Activated CD4-positive, CD25-positive, alpha-beta regulatory T cell (primary cell): ENCODE measurements at places on chromosomes 3 and 15.

DNA sequence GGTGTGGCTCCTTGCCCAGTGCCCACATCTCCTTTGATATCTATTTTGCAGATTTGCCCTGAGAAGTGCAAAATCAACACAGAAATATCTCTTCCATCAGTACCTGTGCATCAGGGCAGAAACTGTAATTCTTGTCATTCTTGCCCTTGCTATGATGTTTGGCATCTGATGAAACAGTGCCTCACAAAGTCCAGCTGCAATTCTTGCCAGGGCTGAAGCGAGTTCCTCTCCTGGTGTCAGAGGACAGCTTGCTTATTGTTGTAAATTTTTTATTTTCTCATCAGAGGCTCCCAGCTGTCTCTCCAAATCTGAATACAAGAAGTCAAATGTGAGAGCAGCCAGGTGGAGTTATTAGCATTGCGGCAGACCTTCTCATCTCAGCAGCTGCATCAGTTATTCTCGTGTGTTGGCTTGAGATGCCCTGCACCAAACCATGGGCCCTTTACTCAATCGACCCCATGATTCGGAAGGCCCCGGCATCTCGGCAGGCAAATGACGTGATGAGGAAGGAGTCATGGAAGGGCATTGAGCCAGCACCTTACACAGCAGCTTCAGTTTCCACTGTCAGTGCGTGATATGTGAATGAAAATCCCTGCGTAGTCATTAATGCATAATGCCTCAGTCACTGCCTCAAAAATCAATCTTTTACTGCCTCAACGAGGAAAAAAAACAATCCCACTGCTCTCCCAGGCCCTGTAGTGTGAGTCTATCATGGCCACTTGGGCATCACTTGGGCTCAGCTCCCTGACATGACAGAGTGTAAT is 93.4 kb downstream of the CCNL1 start:
- DNase-seq: no peak

DNA sequence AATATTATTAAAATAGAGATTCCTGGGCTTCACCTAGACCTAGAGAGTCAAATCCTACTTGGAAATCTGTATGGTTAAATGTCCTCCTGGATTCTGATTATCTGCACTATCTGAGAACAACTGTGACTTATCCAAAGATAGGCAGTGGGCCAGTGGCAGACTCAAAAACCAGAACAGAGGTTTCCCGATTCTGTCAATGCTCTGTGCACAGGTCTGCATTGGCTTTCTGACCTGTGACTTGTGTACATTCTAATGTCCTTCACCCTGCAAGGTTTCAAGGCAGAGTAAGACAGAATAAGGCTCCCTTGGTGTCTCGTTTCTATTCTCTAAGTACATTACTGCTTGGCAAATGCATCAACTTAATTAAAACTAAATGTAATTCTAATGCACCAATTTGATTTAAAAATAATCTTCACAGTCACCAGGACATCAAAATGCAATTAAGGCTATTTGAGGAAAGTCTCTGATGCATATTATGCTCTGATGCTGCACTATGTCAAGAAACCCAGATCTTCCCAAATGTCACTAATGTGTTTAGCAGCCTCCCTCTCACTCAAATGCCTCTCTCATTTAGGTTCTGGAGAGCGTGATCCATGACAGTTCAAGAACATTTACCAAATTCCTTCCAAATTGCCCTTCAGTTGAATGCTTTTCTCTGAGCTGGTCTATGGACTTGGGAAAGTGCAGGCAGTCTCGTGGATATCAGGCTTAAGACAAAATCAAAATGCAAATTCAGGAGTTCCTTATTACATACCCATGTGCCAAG is 140.1 kb downstream of the STAC start:
- DNase-seq: no peak

GRCh38 chr15:68603951-68604350 is 25.2 kb downstream of the CORO2B start:
- no peak for DNase-seq

- DNase-seq: peak; percentile 70
These were observed 4.3 kb downstream of the DAZL start for GRCh38 chr3:16600780-16601536.

DNA sequence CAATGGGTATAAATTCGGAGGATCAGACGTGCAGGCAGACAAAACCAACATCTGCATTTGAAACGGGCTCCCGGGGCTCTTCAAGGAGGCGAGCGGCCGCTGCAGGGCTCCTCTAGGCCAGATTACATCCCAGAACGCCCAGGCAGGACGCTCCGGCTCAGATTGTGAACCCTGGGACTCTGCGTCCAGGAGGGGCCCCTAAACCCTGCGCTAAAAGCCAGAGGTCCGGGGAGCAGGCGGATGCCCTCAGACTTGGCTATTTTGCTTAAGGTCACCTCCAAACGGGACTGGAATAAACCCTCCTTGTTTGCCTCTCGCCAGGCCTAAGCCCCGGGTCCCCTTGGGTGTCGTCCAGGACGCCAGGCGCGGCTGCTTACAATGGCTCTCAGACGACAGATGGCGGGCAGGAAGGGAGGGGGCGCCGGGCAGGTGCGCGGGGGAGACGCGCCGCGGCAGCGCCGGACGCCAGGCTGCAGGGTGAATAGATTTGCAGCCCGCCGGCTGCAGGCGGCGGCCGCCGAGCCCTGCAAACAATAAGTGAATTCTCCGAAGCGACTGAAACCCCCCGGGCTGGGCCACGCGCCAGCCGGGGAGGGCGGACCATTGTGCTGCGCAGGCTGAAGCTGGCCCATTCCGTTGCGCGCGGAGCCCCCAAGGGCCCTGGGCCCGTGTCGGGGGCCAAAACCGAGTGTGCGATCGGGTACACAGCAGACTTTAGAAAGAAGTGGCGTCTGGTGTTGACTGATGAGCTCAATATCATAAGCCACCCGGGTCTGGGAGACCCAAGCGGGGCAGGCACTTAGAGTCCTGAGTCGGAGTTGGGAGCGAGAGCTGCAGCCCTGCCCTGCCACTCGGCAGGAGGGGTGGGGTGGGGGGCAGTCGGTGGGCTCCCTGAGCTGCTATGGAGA is 32.3 kb upstream of the AMOTL2 start:
- no peak for DNase-seq

DNA sequence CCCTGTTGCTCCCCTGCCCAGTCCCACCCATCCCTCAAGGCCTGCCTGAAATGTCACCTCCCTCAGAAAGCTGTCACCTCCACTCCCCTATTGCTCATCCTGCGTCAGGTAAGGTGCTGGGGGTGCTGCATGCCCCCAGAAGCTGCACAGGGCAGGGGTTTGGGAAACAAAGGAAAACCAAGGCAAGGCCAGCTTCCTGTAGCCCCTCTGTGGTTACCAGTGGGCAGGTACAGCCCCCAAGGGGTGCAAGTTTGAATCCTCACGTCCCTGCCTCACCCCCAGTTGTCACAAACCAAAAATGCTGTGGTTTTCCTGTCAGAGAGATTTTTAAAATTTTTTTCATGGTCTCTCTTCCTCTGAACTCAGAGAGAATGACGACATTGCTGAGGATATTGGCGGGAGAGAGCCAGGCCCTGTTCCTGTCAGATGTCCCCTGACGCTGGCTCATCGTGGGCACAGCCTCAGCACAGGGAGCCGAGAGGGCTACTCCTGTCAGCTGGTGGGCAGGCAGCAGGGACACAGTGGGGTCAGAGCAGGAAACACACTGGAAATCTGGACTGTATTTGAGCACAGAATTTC is 27.0 kb downstream of the PSTPIP1 start:
- DNase-seq: no peak

- no peak for DNase-seq
These were observed 67.4 kb downstream of the NUP210 start for GRCh38 chr3:13352621-13353131.

- no peak for DNase-seq
These were observed 10.5 kb downstream of the DCUN1D1 start for GRCh38 chr3:182969853-182970252.

GRCh38 chr15:63134245-63134985 is 12.8 kb downstream of the LACTB start:
- no peak for DNase-seq

DNA sequence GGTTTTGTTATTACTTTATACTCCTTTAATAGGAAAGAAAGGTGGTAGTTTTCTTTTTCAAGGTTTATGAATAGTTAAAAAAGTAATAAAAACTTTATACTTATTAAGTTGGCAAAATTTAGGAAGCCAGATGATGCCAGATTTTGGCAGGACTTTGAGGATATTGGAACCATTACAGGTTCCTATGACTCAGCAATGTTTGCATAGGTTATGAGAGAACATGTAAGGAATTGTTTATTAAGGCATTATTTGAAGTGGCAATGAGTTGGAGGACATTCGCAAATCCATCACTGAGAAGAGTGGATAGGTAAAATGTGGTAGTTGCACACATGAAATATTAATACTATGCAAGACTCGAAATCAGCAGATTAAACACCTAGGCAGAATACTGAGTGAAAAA is 29.9 kb downstream of the CDAN1 start:
- no peak for DNase-seq

DNA sequence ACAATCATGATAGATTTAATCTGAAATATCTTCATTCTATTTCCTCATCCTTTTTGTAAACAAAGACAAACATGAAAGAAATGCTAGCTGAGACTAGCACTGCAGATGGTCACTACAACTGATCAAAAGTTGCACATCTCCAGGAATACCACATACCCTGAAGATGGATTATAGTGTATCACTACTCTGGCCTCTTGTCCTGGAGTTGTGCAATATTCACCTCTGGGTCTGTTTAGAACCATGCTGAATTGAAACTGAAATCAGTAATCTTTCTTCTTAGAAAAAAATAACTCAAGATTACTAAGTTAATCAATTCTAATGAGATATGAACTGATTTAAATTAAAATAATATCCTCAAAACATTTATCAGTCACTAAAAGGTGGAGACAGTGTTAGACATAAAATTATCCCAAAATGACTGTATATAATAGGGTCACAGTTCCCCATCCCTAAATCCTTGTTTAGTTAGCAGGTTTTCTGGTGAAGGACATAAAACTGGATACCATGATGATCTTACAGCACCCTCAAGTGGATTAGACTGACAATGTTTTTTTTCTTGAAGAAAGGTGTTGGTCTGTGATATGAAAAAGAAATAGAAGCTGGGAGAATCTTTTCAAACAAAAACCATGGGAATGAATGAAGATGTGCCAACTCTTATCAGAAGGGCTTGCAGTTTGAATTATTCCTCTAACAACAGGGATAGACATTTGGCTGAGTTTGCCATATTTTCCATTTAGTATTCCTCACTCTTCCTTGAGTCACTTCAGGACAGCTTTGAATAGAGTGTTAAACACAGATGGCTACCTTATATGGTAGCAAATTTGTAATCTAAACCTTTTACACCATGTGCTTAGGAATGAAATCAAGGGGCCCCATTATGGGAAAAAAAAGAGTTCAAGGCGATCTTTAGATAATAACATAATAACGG is 7.1 kb upstream of the TTC14 start:
- no peak for DNase-seq

GRCh38 chr3:73473898-73474416 is 150.8 kb downstream of the PDZRN3 start:
- DNase-seq: no peak

DNA sequence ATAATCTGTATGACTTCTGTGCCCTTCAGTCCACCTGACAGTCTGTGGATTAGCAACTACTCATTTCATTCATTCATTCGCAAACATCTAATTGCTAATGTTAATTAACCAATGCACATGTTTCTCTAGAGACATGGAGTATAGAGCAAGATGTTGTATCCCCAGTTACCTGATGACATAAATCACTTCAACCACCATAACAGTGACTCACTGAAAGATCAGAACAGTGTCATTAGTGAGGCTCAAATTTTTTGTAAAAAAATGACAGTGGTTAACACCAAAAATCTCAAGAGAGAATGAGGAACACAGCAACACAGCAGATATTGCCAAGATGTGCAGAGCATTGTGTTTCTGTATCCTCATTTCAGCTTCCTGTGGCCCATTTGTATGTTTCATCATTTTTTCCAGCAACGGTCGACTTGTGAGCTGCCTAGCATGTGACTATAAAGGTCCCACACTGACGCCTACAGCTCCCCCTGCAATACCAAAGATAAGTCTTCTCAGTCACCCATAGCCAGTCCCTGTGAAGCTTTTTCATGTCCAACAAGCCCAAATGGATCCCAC is 3.7 kb upstream of the PLD1 start:
- DNase-seq: no peak

DNA sequence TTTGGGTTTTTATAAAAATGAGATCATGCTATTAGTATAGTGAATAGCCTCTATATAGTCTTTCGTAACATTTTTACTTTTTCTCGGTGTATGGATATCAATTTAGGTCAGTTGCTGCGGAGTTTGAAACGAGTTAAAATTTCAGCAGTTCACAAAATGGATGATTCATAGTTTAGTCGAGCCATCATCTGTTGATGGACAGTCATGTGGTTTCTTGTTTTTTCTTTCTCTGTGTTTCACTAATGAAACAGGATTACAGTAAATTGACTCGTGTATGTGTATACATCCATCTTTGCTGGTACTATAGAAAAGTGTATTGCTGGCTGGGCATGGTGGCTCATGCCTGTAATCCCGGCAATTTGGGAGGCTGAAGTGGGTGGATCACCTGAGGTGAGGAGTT is 106.8 kb downstream of the IGF1R start:
- DNase-seq: no peak

- no peak for DNase-seq
These were observed 602 bp downstream of the TRIM71 start for GRCh38 chr3:32818229-32818969.

- no peak for DNase-seq
These were observed 19.9 kb upstream of the PDE8A start for GRCh38 chr15:84961707-84962106.

DNA sequence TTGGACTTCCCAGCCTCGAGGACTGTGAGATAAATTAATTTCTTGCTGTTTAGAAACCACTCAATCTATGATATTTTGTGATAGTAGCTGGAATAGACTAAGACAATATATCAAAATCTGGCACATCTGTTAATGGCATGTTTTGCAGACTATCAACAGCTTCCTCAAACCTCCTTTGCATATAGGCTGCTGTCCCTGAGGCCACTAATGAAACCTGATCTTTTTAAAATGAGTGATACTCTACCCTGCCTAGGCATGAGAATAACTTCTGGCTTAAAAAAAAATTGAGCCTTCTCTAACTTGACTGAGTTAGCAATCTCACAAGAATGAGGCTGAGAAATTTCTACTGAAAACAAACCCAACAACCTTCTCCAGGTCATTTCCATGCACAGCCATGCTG is 176.0 kb upstream of the CRBN start:
- DNase-seq: no peak

- no peak for DNase-seq
These were observed 64.0 kb upstream of the DGKG start for GRCh38 chr3:186425788-186426730.

GRCh38 chr3:11610044-11610671 is 33.6 kb downstream of the VGLL4 start:
- DNase-seq: no peak

DNA sequence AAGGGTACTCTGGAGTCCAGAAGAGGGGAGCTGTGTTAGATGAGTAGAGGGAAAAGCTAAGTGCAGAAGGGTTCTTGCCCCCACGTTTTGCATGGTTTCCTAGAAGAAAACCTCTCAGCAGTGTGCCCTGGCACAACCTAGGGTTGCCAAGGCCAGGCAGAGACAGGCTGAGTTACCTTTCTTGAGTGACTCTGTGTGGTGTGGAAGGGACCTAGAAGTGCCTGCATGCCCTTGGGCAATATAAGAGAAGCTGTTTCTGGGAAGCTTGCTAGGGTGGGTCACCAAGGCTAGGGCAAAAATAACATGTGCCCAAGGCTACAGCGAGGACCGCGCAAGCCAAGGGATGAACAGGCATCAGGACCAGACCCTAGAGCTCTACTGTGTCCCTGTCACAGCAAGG is 3.4 kb upstream of the SAMD7 start:
- no peak for DNase-seq

GRCh38 chr15:41603941-41604911 is 45.2 kb downstream of the TYRO3 start:
- peak; percentile 12 for DNase-seq
